ENCODE measurements at places on chromosomes 5 and 9.

- no peak for DNase-seq
Measured at GRCh38 chr9:9045572-9045971, 1246.0 kb upstream of the DMAC1 start.

- no peak for DNase-seq
Measured at GRCh38 chr5:161602736-161603135, 56.2 kb upstream of the GABRB2 start.

- peak; percentile 9 for DNase-seq
Measured at GRCh38 chr5:350355-350754, 28.8 kb downstream of the AHRR start.

DNA sequence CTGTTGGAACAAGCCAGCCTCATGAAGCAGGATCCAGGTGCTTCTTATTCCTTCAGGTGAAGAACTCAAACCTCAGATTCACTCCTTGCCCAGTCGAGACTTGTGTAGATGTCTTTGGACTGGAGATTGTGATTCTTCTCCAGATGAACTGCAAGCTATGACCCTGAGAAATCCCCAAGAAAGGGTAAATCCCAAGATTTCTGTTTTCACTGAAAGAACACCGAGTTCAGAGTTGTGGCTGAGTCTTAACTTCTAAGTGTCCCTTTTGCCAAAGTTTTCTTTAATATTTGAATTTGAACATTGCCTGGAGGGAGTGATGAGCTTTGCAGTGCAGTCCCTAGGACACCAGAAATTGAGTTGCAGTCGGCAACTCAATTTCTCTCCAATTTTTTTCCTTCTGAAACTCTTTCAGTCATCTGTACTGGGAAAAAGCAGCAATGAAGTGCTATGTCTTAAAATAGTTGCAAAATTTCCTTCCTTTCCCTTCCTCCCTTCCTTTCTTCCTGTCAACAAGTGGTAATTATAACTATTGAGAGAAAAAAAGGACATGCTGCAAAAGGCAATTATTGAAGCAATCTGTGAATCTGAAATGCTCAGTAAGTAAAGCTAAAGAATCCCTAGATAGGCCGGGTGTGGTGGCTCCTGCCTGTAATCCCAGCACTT, 56.1 kb downstream of the ANKRD55 start:
- no peak for DNase-seq

DNA sequence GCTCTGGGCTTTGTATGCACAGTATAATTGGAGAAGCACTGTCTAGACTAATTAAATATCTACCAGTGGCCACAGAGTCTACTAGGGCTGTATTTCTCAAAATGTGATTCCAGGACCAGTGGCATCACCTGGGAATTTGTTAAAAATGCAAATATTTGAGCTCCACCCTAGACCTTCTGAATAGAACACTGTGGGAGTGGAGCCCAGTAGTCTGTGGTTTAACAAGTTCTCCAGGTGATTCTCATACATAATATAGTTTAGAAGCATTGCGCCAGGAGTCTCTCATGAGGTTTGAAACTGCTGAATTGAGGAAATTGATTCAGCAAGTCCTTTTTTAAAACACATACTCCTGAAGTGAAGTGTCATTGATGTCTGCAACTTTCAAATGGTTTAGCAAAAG, 74.7 kb downstream of the FCHO2 start:
- no peak for DNase-seq

GRCh38 chr5:173703466-173703865, 87.0 kb upstream of the BOD1 start:
- no peak for DNase-seq

GRCh38 chr5:122377026-122377425, 65.0 kb downstream of the SNCAIP start:
- DNase-seq = no peak

- DNase-seq = no peak
Measured at GRCh38 chr9:14627513-14627912, 65.7 kb downstream of the ZDHHC21 start.

- DNase-seq = no peak
Measured at GRCh38 chr9:126698251-126698650, 84.5 kb downstream of the LMX1B start.

DNA sequence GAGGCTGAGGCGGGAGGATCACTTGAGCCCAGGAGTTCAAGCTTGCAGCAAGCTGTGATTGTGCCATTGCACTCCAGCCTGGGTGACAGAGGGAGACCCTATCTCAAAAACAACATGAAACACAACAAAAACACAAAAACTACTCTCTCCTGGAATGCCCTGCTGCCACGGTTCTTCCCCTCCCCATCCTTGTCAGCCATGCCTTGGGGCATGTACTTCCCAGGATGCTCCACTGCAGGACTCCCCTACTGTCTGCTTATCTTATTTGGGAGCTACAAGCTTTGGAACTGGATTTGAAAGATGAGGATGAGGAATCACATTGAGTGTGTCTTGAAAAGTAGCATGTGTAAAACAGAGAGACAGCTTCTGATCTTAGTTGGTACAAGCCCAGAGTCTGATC, 40.1 kb upstream of the KIAA1958 start:
- no peak for DNase-seq

GRCh38 chr9:78938821-78939220, 632.9 kb upstream of the TLE4 start:
- no peak for DNase-seq

DNA sequence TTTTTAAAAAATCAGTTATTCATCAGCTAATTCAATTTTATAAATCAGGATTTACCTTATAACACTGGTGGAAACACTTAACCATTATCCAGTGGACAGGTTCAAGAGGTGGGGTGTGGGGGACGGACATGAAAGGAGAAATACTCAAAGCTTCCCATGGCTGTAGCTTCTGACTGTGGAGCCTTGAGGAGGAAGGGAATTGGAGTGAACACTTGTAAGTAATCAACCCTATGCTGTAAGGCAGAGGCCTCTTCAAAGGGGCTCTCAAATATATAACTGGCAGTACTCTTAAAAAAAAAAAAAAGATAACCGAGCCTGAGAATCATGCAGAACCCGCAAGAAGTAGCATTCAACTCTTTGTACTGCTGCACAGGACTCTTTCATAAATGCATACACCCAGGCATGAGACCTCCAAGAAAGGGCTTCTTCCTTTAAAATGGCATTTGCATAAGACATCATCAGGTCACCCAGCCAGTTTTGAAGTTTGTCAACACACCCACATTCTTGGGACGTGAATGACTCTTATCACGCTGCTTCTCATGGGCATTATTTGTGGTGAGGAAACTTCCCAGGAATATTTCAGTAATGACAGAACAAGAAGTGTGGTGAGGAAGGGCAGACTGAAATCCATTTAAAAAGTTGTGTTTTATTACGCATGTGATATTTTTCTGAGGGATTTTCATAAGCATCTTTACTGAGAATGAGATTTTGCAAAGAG, 8.1 kb downstream of the OSMR start:
- DNase-seq = no peak

DNA sequence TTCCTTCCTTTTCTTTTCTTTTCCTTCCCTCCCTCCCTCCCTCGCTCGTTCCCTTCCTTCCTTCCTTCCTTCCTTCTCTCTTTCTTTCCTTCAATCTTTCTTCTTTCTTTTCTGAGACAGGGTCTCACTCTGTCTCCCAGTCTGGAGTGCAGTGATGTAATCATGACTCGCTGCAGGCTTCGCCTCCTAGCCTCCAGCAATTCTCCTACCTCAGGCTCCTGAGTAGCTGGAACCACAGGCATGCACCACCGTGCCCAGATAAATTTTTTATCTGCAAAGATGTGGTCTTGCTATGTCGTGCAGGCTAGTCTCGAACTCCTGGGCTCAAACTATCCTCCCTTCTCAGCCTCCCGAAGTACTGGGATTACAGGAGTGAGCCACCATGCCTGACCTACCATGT, 81.4 kb downstream of the SPATA31C2 start:
- DNase-seq = no peak

- no peak for DNase-seq
Measured at GRCh38 chr5:154118893-154119336, 71.6 kb upstream of the GALNT10 start.

GRCh38 chr9:8419596-8420275, 620.2 kb upstream of the DMAC1 start:
- DNase-seq = no peak

GRCh38 chr5:24823625-24824024, 178.8 kb upstream of the CDH10 start:
- no peak for DNase-seq

- DNase-seq = no peak
Measured at GRCh38 chr5:88236866-88237642, 31.6 kb downstream of the TMEM161B start.

DNA sequence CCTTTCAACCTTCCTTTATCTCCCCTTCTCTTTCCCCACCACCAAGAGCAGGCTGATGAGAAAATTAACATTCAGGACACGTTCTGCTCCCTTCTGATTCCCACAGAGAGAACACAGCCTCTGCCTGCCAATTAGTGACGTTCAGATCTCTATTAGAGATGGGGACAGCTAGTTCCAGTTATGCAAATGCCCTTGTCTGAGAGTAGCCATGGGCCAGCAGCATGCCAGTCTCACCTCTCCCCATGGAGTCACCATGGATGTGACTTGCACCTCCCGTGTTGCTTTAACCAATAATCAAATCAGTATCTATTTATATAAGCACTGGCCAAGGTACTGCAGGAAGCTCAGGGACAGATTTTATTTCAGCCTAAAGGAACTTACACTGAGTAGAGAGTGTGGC, 61.3 kb downstream of the KCNIP1 start:
- no peak for DNase-seq

GRCh38 chr9:32398207-32398606, 13.8 kb downstream of the ACO1 start:
- DNase-seq = no peak

DNA sequence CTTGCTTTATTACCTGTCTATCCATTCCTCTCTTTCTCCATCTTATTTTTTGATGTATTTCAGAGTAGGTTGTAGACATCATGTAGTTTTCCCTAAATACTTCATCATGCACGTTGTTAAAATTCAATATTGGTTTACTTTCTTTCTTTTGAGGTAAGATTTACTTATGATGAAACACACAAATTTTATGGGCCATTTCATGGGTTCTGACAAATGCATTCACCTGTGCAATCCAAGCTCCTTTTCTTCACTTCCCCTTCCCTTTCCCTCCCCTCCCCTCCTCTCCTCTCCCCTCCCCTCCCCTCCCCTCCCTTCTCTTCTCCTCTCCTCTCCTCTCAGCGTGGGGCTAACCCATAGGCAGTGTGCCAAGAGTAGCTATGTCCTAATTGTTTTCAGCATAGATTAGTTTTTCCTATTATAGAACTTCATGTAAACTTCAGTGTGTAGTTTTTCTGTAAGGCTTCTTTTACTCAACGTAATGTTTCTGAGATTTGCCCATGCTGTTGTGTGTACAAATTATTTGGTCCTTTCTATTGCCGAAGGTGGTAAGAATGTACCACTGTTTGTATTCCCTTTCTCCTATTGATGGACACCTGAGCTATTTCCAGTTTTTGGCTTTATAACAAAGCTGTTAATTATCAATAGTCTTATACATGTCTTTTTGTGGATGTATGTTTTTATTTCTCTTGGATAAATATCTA, 92.9 kb upstream of the CLINT1 start:
- DNase-seq = no peak

DNA sequence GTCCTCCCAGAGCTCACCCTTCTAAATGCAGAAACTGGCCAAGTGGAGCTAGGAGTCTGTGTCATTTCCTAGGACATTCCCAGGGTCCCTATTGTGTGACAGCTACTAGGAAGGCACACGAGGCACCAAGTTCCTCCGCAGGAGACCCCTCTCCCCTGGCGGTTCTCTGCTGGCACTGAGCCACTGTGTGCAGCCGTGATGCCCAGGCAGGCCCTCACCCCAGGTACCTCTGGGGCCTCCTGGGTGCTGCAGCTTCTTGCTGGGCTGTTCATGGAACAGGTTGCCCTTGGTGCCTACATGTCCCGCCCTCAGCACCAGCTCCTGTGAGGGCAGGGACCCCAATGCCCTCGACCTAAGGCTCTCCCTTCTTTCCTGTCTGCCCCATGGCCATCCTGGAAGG, 23.1 kb downstream of the MED10 start:
- no peak for DNase-seq

DNA sequence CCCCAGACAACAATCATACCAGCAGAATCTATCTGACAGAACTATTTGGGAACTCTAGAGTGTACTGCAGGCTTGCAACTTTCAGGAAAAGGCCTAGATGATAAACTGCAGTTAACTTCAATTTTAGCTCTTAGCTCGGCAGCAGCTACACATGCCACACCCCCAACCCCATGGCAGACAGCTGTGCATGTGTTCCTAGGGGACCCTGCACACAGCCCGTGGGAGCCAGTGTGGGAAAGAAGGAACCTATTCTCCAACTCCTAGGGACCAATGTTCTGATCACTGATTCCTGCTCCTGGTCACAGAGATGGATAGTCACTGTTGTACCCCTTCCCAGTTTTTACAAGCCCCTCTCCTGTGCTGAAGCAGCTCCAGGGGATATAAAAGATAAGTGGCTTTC, 179.6 kb downstream of the DRD1 start:
- DNase-seq = no peak

GRCh38 chr5:83564069-83564749, 92.7 kb downstream of the VCAN start:
- peak; percentile 50 for DNase-seq

DNA sequence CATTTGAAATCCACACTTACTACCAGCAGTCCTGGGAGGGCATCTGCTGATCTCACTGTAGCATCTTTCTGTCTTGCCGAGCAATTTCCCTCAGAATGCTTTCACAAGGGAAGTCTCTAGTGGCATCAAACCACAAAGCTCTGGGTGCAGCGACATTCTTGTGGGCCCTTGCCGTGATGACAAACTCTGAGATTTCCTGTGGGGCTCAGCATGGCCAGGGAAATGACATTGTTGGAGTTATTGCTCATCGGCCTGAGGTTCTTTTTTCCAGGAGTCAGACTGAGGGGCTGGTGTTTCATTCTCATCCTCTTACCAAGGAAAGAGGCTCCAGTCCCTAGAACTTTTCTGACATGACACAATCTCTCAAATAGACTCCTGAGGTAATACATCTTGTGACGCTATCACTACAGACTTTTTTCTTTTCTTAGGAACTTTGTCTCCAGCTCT, 51.4 kb downstream of the PFDN1 start:
- no peak for DNase-seq

- no peak for DNase-seq
Measured at GRCh38 chr5:73104326-73104725, 16.0 kb upstream of the TMEM171 start.

DNA sequence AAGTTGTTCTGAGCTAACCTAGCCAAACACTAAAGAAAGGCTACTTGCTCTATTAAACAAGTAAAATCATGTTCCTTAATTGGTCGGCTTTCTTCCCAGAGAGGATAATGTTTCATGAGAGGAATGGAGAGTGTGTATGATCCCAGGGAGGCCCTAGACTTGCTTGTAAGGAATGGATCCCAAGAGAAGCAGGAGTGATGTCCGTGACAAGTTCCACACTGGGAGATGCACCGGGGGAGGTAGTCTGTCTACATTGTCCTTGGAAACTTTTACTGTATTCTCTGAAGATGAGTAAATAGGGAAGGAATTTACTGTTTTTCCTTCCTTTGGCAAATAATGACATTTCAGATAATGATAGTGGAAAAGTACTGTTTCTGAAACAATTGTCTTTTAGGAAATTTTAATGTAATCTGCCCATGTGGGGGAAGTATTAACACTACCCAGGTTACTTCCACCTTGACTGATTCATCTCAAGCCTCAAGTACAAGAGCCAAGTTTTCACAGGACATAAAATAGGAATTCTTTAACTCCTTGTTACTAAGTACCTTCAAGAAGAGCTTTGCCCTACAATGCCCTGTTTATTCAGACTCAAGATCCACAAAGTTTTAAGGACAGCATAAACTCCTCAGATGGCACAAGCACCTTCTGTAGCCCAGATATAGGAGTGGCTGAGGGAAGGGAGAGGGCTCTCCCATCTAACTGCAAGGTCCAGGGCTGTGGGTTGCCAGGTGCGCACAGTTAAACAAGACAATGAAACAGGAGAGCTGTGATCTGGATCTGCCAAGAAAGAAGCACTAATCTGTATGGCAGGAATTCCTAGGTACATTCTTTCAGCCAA, 152.1 kb downstream of the GNA14 start:
- peak; percentile 8 for DNase-seq

Data from HepG2 (cell line).